ENCODE measurements at places on chromosomes 5 and 9.
A peak's percentile ranks its signal among the peaks of the same experiment; 100 is the strongest.

DNA sequence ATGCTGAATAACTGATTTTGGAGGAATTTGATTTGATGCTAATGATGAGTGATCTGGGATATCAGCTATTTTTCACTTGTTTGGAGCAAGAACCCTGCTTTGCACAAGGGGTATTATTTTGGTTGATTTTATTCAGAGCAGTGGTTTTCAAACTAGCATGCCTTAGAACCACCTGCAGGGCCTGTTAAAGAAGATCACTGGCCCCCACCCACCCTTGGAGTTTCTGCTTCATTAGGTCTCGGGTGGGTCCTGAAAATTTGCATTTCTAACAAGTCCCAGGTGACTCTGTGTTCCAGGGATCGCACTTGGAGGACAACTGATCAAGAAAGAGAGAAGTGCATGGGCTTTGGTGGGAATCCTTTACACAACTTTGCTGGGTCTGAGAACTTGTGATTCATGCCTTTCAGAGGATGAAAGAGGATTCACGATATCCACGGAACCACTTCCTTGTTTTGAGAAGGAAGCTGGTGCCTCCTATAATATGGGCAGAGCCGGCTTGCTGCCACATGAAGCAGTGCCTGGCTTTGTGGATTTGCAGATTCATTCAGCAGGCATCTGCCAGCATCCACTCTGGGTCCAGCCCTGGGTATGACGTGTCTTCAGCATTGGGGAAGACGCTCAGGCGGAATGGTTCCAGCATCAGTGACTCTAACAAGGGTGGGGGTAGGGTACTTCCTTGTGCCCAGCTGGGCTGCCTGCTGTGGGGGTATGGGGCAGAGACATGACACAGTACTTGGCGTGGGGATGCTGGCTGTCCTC lies 106.6 kb upstream of the PITX1 start:
- DNase-seq, result no peak

DNA sequence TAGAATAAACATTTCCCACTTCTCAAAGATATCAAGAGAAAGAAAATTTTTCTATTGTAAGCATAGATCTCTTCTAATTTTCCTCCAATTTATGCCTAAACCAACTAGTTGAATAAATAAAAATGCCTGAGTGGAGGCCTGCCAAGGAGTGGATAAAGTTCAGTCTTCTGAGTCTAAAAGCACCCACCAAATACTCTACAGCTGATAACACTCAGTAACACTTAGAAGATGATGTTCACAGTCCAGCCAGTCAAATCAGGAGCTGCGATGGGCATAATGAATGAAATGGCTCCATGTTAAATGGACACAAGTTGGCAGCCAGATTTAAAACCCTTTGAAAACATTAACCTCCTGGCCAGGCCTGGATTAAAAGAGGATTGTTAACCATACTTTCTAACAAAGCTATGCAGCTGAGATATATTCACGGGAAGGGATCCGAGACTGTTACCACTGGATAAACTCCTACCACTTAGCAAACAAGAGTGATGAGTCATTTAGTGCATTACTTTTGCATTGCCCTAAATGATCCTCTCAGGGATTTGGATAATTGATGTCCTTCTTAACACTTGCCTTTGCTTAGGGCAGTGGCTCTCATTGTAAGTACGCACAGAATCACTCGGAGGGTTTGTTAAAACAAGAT lies 63.7 kb upstream of the CCDC112 start:
- DNase-seq, result no peak

GRCh38 chr9:104863180-104863883 lies 64.6 kb downstream of the ABCA1 start:
- DNase-seq, result peak; percentile 49

DNA sequence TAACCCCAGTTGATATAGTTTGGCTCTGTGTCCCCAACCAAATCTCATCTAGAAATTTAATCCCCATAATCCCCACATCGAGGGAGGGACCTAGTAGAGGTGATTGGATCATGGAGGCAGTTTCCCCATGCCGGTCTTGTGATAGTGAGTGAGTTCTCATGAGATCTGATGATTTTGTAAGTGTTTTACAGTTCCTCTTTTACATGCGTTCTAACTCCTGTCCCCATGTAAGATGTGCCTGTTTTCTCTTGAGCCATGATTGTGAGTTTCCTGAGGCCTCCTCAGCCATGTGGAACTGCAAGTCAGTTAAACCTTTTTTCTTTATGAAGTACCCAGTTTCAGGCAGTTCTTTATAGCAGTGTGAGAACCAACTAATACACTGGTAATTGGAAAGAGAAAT lies 73.6 kb downstream of the CDH12 start:
- DNase-seq, result no peak

DNA sequence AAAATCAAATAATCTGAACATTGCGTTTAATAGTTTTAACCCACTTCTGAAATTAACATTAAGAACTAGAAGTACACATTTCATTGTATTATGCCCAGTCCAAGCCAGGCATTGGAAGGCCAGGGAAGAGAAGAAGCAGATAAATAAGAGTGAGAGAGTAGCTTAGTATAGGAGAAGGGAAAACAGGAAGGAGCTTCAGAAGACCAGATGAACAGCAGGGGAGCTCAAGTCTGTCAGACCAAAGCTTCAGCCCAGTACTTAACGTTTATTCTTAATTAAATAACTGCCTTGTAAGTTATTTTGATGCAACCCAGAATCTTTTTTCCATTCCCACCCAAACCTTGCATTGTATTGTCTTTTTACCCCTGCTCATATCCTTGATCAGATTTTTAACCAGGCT lies 11.5 kb upstream of the FAM120AOS start:
- DNase-seq, result no peak

GRCh38 chr5:158051036-158051435 lies 192.1 kb upstream of the CLINT1 start:
- DNase-seq, result no peak

DNA sequence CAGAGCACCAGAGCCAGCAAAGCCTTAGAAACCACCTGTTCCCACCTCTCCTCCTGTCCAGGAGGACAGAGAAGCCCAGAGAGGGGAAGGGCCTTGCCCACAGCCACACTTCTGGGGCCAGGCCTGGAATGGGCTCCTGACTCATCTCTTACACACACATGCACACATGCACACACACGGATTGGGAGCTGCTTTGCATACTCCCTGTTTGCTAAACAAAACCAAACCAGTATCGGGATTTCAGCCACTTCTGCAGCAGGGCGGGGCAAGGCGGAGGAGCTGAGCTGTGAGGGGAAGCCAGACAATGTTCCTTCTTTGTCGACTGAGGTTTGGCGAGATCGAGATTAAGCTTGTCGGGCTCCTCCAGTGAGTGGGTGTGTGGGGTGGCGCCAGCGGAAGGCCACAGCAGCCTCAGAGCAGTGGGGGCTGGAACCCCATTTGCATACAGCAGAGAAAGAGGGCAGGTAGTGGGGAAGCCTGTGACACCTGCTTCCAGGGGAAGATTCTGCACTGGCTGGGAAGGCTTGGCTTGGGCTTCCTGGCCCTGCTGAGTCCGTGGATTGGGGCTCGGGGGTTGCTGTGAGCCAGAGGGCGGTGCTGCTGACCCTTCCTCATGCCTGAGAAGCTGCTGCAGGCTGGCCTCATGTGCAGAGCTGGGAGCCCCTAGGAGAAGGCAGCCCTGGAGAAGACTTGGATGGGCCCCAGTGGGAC lies 16.1 kb downstream of the GFI1B start:
- no peak for DNase-seq

- no peak for DNase-seq
Measured at GRCh38 chr5:57338868-57339340, 143.7 kb downstream of the ACTBL2 start.

Data from hippocampal formation (tissue), 2 donors.